CD4-positive, alpha-beta T cell treated with Interleukin-17A for 4 hours (primary cell): ENCODE measurements at places on chromosomes 4 and X.
A peak's percentile ranks its signal among the peaks of the same experiment; 100 is the strongest.

DNA sequence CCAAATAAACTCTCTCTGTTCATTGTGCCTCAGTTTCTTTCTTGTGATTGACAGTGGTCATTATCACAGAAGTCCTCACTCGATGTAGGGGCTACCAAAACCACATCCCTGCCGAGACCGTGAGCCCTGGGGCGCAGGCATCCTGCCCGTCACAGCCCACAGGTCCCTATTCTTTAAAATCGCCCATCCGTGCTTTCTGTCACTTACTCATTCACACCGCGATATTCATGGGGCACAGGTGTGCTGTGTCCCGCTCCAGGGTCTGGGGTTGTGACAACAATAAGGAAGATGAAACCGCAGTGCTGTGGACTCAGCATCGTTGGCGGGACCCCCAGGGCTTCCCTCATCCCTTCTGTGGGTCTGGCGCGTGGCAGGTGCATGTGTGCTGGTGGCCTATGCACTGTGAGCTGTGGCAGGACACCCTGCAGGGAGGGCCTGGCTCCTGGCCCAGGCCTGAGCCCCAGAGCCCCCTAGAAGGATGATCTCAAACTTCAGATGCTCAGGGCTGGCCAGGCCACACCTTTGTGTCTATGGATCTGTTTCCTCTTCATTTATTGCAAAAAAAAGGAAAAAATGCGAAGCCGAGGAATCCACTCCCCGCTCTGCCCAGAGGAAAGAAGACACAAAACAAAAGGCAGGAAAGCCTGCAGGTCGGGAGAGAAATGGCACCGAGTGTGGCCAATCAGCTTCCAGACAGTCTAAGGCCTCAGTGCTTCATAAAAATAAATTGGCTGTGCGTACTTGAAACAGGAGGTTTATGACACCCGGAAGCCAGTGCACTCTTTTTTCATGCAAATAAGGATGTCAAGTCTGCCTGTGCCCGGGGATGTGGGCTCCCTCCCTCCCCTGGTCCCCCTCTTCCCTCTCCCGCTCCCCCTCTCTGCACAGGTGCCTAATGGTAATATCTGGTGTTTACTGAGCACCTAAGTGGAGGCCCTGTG is 109.5 kb upstream of the ADRA2C start:
- no peak for DNase-seq

DNA sequence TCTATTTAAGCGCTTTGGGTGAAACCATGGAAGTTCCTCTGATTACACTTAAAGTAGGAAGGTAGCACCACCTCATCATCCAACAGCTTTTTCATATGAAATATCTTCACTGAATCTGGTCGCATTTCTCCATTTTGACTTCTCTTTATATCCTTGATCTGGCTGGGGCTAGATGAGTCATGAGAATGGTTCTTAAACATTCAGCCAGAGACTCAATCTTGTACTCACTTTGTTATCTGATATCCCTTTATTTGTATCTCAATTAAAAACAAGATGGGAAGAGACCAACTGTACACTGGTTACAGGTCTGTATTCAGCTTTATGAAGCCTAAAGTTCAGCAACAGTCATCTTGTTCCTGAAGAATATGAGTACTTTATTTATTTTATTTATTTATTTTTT is 84.9 kb downstream of the CBLL2 start:
- no peak for DNase-seq

DNA sequence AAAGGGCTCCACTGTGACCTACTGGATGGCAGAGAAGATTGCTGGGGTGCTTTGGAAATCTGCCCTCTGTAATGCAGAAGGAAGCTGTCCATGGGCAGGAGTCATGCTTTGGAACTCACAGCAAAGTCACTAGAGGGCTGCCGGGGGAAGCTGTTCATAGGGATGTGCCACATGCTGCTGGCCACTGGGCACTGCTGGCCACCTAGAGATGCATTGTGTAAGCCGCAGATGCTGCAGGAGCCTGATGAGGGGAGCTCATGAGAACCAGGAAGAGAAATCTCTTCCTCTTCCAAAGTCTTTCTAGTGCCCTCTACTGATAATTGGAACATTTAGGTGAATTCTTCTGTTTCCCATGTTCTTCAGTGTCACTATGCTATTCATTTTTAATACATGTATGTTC is 31.2 kb upstream of the UXT start:
- DNase-seq, result no peak

DNA sequence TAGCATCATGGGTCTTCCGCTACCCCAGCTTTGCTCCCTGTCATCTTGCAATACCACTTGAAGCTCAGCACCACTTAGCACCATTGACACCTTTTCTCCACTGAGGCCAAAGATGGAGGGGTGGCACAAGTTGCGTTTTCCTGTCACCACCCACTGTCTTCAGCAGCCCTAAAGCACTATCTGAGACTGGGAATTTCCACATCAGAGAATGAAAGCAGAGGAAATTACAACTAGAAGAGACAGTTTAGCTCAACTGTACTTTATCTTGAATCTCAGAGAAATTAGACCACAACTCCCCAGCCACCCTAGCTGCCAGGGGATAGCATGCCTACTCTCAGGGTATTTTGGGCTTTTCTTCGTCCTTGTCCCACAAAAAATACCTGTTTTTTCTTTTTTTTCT is 111.0 kb downstream of the DDIT4L start:
- no peak for DNase-seq

DNA sequence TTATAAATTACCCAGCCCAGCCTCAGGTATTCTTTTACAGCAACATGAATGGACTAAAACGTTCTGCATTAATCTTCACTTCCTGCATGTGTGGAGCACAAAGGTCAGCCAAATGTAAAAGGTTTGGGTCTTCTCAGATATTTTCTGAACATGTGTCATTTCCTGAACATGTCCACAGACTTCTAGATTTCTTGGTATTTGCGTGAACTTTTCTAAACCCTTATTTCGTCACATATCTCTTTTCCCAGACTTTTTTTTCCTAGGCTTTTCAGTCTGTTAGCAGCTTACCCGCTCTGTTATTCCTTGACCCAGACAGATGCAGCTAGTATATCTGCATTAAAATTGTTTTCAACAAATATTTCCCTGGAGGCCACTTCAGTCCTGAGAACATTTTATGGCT is 57.3 kb upstream of the USP51 start:
- DNase-seq, result no peak

DNA sequence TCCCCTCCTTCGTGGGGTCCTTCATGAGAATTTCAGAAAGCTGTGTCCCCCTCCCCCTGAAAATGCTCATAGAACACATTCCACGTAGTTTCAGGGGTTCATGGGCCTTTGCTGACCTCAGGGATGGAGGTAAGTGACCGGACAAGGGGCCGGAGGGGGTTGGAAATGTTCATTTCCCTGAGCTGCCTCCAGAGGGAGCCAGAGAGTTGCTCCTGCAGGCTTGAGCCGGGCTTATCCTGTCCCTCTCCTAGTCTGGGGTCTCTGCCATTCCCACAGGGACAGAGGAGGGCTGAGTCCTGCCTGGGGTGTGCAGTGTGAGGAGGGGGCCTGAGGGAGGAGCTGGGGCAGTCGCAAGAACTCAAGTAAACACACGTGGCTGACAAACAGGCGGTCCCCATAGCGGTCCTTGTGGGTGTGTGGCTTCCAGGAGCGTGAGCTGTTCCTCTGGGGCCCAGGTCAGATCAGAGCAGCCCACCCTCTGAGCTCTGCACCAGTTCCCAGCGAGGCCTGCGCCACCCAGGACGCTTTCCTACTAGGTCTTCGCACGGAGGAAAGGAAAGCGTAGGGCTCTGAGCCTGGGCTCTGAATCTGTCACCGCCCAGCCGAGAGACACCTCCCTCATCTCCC is 62.5 kb downstream of the WFS1 start:
- peak; percentile 16 for DNase-seq

- peak; percentile 19 for DNase-seq
These were observed 83.9 kb upstream of the RAI2 start for GRCh38 chrX:17944833-17945497.

DNA sequence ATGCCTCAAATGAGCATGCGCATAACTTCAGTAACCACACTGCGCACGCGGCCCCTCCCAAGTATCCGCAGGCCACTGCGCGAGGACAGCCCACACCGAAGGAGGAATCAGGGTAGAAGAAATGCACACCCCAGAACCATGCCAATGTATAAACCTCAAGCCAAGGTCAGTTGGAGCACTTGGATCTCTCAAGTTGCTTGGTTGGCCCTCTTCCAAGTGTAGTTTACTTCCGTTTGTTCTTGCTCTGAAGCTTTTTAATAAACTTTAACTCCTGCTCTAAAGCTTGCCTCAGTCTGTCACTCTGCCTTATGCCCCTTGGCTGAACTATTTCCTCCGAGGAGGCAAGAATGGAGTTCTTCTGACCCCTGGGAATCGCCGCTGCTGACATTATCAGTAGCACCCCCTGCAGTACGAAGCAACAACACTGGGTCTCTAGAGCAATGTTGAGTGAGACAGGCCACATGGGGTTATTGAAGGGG is 22.0 kb upstream of the SPINK2 start:
- no peak for DNase-seq

- no peak for DNase-seq
These were observed 14.8 kb downstream of the DOK7 start for GRCh38 chr4:3477750-3478430.

DNA sequence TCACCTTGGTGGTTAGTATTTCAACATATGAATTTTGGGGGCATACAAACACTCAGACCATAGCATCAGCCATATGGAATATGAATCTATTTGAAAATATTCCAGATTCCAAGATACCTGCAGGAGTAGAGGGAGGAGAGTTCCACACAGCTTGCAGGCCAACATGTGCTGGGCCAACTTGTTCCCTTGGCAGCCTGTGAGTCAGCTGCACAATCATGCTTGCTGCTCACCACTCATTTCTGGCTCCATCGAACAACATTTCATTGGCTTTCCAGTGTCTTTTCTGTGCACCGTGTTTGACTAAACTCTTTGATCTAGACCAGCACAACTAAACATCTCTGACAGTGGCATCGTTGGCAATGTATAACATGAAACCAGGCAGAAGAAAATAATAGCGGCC is 282.5 kb upstream of the RASGEF1B start:
- no peak for DNase-seq

- DNase-seq, result peak; percentile 40
These were observed 355 bp downstream of the SCML1 start for GRCh38 chrX:17737710-17737985.

- DNase-seq, result no peak
These were observed 181.4 kb downstream of the DKK2 start for GRCh38 chr4:106854569-106855351.

DNA sequence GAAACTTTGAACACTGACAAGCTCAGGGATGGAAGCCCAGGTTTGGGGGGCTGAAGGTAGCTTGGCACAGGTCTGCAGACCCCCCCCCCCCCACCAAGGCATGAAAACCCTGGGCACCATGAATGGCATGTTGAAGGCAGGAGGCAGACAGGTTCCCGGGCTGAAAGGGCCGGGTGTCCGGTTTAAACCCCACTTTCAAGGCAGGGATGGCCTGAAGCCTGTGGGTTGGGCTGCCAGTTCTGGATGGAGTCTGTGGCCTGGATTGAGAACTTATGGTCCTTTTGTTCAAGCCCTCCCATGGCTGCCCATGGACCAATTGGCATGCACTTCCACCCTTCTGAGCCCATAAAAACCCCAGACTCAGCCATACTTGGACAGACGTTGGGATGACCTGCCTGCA is 616.9 kb downstream of the ADGRL3 start:
- DNase-seq, result no peak

GRCh38 chrX:124573468-124573867 is 227.1 kb downstream of the SH2D1A start:
- DNase-seq, result no peak

- DNase-seq, result no peak
These were observed 568.9 kb downstream of the ANKRD50 start for GRCh38 chr4:124143632-124144031.

- no peak for DNase-seq
These were observed 255.8 kb downstream of the COL25A1 start for GRCh38 chr4:109046471-109047201.

GRCh38 chr4:148007314-148007760 is 275.4 kb downstream of the ARHGAP10 start:
- no peak for DNase-seq

- DNase-seq, result no peak
These were observed 24.8 kb upstream of the MAP3K15 start for GRCh38 chrX:19540076-19540475.

DNA sequence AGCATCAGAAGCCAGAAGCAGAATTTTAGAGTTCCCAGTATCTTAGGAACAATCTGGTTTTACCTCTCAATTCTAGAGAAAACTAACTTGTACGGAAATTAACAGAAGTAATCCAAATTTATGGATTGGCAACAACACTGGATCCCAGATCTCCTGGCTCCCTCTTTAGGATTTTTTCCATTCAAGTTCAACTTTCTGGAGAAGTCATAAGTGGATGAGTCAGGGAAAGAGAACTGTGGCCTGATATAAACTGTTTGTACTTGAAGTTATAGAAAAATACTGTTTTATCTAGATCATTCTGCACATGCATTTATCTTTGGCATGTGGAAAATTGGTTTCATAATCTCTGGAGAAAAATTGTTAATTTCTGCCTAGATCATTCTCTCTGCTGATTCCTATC is 380.4 kb downstream of the PCDH7 start:
- no peak for DNase-seq

DNA sequence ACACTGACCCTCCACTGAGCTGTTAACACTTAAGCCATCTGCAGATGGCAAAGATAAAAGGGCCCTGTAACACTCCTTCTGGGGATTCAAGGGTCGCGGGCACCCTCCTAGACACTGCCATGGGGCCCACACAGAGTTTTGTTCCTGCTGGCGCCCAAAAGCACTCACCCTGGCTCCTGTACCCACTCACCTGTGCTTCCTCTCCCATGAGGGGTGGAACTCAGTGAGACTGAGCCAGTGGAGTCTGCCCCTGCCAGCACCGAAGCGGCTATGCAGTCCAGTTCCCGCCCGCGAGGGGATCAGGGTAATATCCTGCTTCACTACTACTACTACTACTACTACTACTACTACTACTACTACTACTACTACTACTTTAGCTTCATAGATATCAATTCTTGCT is 312.1 kb upstream of the FTHL17 start:
- DNase-seq, result no peak

- DNase-seq, result no peak
These were observed 127.2 kb downstream of the ARHGEF9 start for GRCh38 chrX:63657821-63658220.

DNA sequence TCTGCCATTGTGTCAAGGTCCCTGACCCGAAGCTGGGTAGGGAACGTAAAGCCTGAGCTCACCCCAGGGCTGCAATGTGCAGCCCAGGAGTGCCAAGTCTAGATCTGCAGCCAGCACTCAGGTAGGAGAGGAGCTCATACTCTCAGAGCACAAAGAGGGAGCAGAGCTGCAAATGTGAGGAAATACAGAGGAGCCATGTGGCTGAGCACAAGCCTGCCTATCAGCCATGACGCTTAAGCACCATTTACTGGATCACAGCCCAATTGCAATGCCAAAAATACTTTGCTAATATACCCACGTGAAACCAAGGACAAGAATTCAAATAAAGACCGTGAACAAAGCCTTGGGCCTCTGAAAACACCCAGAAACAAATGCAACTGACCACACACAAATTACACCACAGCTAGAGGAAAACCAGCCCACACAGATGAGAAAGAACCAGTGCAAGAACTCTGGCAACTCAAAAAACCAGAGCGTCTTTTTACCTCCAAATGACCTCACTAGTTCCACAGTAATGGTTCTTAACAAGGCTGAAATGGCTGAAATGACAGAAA is 69.0 kb upstream of the HPF1 start:
- DNase-seq, result no peak
